NCI-H187 (cell line): ENCODE measurements at places on chromosomes 2 and 18.

- DNase-seq: no peak
Observed at GRCh38 chr2:120395221-120396012, 49.5 kb downstream of the INHBB start.

GRCh38 chr2:10536569-10537133 is 88.5 kb upstream of the ODC1 start:
- DNase-seq: no peak

DNA sequence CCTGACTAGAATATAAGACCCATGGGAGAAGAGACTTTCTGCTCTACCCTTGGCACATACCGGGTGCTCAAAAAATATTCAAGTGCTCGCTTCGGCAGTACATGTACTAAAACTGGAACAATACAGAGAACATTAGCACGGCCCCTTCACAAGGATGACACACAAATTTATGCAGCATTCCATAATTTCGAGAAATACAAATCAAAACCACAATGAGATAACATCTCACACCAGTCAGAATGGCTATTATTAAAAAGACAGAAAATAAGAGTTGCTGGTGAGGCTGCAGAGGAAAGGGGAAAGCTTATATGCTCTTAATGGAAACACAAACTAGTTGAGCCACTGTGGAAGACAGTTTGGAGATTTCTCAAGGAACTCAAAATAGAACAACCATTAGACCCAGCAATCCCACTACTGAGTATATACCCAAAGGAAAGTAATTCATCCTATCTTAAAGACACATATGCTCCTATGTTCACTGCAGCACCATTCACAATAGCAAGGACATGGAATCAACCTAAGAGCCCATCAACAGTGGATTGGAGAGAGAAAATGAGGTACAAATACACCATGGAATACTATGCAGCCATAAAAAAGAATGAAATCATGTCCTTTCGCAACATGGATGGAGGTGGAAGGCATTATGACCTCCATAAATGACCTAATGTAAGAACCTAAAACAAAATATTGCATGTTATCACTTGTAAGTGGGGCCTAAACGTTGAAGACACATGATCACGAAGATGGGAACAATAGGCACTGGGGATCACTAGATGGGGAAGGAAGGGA is 71.6 kb upstream of the CYP1B1 start:
- DNase-seq: no peak

DNA sequence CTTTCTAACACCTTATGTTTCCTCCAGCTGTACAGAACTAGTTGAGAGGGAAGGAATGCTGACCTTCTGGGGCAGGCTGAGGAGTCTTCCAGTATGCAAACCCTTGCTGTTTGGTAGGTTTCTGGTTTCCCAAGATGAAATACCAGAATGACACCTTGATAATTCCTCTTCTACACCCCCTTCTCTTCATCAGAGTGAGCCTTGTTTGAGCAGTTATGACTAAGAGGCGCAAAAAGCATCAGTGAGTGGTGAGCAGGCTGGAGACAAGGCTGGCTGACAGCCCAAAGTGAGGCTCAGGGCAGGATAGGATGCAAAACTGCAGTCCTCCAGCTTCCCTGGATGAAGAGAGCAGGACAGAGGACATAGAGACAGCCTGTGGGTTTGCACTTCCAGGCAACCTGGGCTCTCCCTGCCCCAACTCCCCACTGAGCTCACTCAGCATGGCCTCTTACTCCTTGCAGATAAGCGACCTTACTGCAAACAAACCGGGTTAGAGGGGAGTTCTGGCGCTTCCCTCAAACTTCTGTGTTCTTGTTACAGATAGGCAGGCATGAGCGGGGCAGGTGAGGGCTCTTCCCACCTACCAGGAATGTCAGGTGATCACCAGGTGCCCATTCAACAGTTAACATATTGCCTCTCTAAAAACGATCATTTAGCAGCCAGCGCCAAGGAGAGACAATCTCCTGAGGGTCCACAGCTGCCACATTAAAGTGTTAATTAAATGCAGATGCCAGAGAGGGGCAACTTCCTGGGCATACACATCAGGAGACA is 5.4 kb downstream of the MPPE1 start:
- DNase-seq: no peak

DNA sequence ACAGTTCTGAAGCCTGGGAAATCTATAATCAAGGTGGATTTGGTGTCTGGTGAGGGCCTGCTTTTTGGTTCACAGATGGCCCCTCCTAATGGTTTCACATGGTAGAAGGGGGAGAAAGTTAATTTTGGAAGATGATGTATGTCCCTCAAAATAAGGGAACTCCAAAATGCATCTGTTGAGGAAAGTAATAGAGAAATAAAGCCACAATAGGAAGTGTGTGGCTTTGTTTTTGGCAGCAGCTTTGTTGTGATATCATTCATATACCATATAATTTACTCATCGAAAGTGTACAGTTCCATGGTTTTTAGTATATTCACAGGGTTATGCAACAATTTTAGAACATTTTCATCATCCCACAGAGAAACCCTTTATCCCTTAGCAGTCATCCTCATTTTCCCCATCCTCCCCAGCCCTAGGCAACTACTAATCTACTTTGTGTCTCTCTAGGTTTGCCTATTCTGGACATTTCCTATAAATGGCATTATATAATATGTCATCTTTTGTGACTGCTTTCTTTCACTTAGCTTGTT is 274.0 kb upstream of the FAM98A start:
- DNase-seq: no peak

DNA sequence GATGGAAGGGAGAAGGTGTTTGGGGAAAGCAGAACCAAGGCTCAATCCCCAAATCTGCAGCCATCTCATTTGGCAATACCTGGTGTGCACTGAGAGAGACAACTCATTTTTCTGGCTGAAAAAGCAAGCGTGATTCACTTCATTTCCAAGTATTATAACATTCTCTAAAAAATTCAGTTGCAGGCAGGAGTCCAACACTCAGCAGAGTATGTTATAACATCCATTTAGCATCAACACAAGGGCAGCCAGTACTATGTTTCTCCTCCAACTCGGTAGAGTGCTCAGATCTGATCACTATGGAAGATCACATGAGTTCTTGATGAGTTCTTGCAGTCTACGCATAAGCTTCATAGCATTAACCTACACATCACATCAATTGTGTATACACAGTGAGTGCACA is 99.4 kb upstream of the PID1 start:
- DNase-seq: no peak

GRCh38 chr2:95312543-95313201 is 15.5 kb downstream of the KCNIP3 start:
- DNase-seq: no peak

GRCh38 chr18:42281851-42282250 is 326.8 kb downstream of the PIK3C3 start:
- DNase-seq: no peak

DNA sequence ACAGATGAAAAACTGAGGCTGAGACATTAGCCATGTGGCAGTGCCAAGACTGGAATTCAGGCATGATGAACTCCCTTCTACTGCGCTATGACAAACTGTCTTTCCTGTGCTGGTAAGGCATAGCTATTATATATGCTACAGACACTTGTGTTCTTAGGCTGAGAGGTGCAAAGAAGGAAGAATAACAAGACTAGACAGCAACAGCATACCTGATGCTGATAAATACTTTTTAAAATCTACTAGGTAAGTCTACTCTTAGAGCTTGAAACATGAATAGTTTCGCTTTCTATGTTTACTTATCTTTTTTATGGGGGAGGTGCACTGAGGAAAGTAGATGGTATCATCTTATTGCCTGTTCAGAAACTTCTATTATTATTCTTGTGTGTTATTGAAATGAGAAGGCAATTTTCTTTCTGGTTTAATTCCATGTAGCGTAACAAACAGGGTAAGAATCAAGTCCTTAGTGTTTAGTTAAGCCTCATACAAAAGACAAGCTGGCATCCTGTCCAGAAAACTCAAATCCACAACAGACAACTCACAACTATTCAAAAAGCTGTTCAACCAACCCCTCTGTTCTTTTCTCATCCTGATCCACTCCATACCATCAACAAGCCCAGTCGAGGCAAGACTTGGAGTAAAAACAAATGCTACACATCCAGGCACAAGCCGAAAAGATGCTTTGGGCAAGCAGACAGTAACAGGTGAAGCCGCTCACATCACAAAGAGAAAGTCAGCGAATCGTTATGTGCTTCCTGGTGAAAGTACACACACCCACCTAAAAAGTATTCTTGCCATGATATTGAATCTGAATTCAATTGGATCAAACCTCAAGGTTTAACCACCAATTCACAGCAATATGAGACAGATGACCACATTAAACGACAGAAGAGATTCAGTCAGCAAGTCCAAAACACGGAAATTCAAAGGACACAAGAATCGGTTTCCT is 1.5 kb downstream of the TTC32 start:
- no peak for DNase-seq

- DNase-seq: no peak
Observed at GRCh38 chr18:23669804-23670405, 7.2 kb upstream of the ANKRD29 start.

DNA sequence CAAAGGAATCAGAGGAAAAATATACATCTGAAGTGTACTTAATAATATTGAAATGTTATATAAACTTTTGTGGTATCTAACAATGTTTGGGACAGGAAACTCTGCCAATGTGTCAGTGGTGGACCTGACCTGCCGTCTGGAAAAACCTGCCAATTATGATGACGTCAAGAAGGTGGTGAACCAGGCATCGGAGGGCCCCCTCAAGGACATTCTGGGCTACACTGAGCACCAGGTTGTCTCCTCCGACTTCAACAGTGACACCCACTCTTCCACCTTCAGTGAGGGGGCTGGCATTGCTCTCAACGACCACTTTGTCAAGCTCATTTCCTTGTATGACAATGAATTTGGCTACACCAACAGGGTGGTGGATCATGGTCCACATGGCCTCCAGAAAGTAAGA is 32.6 kb downstream of the CALCRL start:
- no peak for DNase-seq

DNA sequence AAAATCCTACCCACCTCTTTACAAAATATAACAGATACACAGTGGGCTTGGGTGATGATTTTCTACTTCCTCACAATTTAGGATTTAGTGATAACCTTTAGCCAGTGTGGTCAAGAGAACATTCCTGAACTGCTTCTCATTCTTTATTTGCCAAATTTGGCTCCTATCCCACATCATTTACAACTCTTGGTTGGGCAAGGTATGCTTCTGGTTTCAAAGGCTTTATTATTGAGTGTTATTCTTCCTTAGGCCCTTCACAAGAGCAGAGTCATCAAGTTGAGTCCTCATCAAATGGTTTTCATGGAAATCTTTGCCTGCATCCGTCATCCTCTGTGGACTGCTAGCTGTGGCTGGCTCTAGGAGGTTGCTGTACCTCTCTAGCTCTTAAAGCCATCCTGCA is 472.0 kb upstream of the ETAA1 start:
- DNase-seq: no peak

- DNase-seq: no peak
Observed at GRCh38 chr2:120686511-120687168, 49.0 kb upstream of the GLI2 start.

DNA sequence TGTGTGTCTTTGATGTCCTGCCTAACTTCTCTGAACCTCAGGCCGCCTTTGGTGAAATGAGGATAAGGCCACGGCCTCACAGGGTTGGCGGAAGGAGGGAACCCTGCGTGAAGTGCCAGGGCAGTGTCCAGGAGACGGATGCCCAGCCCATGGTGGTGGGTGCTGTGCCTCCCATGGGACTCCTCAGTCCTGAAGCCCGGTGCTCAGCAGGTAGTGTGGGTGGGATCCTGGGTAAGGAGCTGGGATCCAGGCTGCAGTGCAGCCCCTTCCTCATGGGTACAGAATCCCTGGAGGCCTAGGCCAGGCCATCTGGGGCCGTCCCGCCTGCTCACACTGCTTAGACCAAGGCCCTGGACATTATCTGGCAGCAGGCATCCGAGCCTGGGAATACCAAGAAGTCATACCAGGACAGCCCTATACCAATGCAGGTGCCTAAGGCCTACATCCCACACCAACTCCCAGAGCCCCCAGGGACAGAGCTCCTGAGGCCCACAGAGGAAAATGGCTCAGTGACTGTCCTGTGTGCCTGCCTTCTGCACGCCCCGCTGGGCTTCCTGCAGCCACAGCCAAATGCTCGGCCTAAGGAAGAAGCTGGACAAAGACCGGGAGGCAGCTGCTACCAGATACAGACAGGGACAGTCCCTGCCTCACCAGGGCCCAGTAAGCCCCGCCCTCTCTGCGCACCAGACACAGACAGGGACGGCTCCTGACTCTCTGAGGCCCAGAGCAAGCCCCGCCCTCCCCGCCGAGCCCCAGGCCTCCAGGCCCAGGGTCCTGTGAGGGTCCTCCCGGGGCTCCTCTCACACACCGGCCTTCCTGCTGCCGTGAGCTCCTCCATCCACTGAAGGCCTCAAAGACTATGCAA is 78.0 kb downstream of the NDUFA10 start:
- DNase-seq: no peak

GRCh38 chr2:39141334-39142271 is 20.8 kb upstream of the SOS1 start:
- DNase-seq: no peak

DNA sequence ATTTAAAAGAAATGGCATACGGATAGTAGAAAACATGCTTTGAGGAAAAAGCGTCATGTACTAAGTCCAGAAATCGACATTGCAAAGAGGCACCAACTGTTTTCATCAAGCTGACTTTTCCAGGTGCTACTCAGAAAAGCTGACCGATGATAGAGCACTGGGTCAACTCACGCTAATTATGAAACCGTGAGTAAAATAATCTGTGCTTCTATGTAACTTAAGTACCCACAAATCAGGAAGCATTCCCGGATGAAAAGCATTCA is 353 bp upstream of the NUP35 start:
- no peak for DNase-seq

DNA sequence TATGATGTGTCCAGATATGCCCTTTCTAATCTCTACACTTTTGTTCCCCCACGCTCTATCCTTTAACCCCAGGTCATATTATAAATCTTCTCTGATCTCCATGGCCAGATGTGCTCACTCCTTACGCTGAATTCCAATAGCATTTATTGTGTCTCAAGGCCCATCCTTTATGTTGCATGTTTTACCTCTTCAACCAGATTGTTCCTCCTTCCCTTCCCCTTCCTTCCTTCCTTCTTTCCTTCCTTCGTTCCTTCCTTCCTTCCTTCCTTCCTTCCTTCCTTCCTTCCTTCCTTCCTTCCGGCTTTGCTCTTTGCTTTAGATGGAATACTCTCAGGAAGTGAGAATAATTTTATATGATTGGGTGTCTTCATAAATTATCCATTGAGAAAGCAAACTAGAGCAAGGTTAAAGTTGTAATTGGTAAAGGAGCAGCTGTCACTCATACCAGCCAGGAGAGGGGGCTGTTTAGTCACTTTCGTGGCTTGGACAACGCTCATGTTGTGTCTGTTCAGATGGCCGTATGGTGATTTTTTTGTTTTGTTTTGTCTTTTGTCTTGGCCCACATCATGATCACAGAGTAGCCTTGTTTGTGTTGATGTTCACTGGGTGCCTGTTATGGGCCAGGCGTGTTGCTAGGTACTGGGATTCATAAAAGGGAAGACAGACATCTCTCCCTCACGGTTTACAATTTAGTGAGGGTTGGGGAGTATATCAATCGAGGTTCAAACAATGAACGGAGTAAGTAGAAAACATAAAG is 68.0 kb downstream of the DAW1 start:
- no peak for DNase-seq

DNA sequence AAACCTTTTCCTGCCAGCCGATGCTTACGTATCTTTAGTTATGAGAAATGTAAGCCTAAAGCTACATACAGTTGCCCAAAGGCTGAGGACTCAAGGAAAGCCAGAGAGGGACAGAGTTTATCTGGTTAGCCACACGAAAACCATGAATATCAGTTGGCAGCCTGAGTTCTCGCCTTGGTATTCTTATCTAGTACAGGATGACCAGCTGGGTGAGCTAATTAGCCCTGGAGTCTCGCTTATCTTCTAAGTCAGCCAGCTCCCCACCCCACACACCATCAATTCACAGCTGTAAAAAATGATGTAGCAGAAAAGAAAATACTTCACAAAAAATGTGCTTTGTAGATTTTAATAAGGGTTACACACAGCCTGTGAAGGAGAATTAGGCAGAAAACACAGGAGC is 617.5 kb upstream of the SOX11 start:
- no peak for DNase-seq
